ENCODE measurements at places on chromosomes 13 and 19. TPM values are rescaled to one million over a fixed set of nuclear protein-coding genes. Genes with fewer than 3 reads are reported as not detected.
A peak's percentile ranks its signal among the peaks of the same experiment; 100 is the strongest.

- no peak for DNase-seq
Observed at GRCh38 chr13:44243198-44243857, 130.3 kb upstream of the SERP2 start.

DNA sequence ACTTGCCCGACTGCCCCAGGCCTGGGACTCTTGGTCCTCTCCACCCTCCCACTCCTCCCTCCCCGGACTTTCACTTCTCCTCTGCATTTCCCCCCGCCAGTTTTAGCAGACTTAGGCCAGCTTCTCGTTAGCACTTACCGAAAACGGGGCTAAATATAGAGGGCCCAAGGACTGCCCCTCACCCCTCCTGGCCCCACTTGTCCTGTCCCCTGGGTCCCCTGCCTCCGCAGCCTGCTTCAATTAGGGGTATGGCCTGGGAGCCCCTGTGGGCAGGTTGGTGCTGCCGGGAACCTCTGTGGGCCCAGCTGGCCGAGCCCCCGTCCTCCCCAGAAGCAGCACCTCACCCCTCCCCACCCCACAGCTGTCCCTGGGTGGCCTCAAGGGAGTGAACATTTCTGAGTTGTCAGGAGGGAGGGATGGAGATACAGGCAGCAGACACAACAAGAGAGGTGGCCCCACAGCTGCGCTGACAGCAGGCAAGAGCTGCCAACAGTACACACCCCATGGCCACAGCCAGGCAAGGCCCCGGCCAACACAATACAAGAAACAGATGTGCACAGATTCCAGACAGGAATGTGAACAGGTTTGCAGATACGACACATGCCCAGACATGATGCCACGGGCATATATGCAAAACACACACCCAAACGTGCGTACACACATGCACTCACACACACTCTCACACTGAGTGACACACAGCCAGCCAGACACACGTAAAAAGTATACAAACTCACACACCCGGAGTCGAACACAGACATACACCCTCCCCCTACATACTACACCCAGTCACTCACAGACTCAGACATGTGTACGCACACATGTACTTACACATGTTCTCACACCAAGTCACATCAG is 2.6 kb downstream of the POU2F2 start:
- peak; percentile 55 for DNase-seq

Gene ZSCAN22
- 2.6 TPM for total RNA-seq

- DNase-seq: no peak
Observed at GRCh38 chr13:39414339-39414738, 188.7 kb downstream of the LHFPL6 start.

Gene CABP5
- total RNA-seq: not detected

- DNase-seq: no peak
Observed at GRCh38 chr19:19059018-19059836, 4.6 kb upstream of the SLC25A42 start.

- no peak for DNase-seq
Observed at GRCh38 chr13:113976711-113977684, 3.1 kb upstream of the C13orf46 start.

DNA sequence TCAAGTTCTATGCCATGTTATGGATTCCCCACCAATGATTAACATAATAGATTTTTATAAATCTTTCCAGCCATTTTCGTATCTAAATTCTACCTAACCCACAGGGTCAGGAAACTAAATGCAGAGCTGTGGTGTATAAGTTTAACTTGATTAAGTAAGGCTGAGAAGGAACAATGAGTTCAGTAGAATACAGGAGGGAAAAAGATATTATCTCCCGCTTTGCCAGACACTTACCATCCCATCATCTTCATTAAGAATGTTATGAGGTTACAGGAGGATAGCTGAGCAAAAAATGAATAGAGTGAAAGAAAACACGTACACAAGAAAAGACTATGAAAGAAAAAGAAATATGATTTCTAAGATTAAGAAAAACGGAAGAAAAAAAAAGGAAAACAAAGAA is 27.1 kb downstream of the N4BP2L2 start:
- no peak for DNase-seq

- no peak for DNase-seq
Observed at GRCh38 chr13:48568370-48569103, 35.7 kb upstream of the RCBTB2 start.

DNA sequence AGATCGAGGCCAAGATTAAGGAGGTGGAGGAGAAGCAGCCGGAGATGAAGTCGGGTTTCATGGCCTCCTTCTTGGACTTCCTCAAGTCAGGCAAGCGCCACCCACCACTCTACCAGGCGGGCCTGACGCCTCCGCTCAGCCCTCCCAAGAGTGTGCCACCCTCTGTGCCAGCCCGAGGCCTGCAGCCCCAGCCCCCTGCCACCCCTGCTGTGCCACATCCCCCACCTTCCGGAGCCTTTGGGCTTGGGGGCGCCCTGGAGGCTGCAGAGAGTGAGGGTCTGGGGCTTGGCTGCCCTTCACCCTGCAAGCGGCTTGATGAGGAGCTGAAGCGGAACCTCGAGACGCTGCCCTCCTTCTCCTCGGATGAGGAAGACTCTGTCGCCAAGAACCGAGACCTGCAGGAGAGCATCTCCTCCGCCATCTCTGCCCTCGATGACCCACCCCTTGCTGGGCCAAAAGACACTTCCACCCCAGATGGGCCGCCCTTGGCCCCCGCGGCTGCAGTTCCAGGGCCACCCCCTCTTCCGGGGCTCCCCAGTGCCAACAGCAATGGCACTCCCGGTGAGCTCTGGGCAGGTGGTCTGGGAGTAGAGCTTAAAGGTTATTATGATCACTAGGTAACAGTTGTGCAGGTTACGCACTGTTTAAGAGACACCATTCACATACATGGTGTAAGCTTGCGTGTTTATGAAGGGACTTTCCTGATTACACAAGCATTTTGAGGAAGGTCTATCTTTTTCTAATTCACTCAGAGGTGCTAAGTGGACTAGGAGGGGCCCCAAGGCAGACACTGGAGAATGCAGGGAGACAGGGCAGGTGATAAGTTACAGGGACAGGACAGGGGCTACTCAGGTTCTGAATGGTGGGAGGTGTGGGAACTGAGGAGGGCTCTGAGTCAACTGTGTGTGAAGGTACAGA is 8.7 kb downstream of the PRR12 start:
- DNase-seq: no peak

DNA sequence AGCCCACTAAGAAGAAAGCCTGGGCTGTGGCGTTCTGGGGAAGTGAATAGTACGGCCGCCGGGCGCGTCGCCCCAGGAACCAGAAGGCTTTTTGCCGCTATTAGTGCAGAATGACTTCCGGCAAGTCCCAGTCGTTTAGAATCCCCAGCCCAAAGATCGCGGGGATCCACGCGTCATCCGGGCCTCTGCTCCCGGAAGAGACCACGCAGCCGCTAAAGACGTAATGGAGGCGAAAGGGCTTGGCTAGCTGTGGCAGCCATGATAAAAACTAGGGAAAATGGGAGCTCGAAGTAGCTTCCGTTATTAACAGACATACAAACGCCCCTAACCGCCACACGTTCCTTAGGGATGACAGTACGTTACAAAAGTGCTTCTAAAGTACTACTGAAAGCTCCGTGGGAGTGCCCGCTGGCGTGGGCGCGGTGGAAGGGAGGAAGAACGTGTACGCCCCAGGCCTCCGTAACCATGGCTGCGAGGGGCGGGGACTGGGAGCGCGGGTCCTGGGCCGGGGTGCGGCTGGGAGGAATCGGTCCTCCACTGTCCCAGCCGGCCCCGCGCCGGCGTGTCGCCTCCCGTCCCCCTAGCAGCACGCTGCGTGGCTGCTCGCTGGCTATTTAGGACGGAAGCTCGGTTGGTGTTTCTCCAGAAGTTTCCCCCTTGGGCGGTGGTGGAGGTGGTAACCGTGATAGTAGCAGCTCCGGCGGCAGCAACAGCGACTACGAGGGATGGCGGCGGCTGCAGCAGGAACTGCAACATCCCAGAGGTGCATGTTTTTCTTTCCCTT is at the start of gene SUGT1:
SUGT1 (plus strand) TSS at position 641 of the 784 bp plus-strand sequence; CDS start at position 726, 85 bp downstream.
- DNase-seq: peak; percentile 97

- no peak for DNase-seq
Observed at GRCh38 chr13:46173656-46174055, 8.3 kb downstream of the LCP1 start.

DNA sequence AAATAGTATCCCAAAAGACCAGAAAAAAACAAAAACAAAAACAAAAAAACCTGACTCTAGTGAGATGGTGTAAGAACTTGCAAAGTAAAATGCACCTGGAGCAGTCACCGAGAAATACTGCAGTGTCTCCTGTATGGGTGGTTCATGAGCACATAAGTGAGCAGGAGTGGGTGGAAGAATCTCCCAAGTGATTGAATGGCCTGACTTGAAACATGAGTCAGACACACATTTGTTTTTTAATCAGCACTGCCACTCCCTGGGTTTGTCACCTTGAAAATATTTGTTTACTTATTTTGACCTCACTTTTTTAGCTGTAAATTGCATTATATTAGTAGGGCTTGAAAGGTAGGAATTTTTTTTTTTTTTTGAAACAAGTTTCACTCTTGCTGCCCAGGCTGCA is 2.0 kb downstream of the ZNF431 start:
- DNase-seq: no peak

DNA sequence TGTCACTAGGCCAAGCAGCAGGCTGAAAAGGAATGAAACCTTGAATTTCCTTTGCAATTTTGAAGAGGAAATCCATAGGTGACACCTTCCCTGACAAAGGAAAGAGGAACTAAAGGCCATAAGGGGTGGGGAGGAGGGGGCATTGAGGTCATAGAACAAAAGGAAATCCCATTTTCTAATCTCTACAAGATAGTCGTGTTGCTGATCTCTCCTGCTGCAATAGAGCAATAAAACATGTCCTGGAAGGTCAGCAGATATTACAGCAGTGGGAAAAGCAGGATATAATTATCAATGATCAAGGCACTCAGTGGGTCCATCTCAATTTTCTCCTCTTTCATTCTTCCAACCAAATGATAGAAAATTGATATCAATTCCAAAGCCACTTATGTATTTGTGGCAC is 20.3 kb upstream of the RAP2A start:
- no peak for DNase-seq

DNA sequence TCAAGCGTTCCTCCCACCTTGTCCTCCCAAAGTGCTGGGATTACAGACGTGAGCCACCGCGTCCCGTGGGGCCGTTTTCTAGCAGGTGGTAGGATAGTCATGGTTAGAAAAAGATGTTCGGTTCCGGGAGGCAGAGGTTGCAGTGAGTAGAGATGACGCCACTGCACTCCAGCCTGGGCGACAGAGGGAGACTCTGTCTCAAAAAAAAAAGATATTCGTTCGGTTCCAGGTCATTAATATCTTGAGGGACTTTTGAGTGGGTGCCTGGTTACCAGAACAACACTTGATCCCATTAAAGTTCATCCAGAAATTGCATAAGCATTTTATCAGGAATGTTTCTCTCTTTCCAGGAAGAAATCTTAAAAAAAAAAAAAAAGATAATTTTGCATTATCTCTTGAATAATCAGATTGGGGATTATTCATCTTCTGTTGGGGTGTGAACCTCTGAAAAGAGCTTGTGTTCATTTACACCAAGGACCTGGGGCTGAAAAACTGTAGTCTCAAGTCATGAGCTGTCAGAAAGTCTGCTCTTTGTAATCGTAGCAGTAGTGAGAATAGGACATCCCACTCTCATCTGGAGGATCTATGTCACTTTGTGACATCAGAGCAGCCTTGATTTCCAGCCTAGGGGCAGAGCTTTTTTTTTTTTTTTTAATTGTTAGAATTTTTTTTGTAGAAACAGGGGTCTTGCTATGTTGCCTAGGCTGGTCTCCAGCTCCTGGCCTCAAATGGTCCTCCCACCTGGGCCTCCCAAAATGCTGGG is 1.0 kb upstream of the ETHE1 start:
- peak; percentile 51 for DNase-seq
